NCI-H2081 (cell line): ENCODE measurements at places on chromosomes 16 and 17.

DNA sequence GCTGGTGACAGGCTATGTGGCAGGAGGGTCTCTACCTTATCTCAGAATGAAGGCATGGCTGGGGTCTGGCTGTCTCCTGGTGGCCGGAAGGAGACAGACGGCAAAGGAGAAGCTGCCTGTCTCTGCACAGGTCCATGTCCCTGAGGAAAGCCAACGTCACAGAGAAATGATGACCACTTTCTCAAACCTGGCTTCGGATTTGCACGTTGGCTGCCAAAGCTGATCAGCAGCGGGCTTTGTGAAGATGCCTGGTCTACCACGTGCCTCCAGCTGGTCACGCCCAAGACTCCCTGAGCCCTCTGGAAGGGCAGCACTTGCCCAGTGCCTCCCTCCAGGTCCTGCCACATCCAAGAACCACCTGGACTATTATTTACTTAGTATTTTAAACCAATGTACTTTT lies 8.4 kb downstream of the DEXI start:
- DNase-seq = no peak

- no peak for DNase-seq
Observed at GRCh38 chr16:30551781-30552180, 6.4 kb downstream of the ZNF764 start.

DNA sequence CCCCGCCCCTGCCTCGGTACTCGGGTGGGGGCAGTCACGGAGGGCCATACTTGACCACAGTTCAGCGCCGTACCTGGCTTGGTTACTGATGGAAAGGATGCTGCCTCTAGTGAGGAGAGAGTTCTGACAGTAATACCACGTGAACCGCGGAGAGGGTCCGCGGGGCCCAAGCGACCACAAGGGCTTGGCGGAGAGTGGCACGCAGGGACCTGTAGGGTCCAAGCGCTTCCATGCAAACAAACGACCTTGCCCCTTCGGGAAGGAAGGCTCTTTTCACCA lies 9.2 kb downstream of the KDM6B start:
- DNase-seq = no peak

DNA sequence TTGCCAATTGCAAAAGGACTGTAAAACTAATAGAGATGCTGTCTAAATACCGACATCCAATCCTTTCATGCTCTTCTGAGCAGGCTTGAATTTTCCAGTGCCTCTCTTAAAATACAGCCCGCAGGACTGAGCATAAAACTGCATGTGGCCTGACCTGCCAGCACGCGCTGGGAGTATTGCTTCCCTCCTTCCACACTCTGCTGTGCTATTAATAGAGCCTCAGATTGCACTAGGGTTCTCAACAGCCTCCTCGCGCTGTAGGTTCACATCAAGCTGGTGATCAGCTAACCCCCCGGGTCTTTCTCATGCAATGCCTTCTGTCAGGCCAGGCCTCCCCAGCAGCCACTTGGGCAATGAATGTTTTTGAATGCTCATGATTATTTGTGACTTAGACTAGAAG lies 14.2 kb upstream of the MSI2 start:
- no peak for DNase-seq

GRCh38 chr16:53501216-53501859 lies 1.7 kb downstream of the AKTIP start:
- DNase-seq = no peak

- no peak for DNase-seq
Observed at GRCh38 chr16:64864232-64864809, 257.5 kb downstream of the CDH11 start.

GRCh38 chr17:9240659-9241370 lies 219.5 kb downstream of the NTN1 start:
- no peak for DNase-seq

DNA sequence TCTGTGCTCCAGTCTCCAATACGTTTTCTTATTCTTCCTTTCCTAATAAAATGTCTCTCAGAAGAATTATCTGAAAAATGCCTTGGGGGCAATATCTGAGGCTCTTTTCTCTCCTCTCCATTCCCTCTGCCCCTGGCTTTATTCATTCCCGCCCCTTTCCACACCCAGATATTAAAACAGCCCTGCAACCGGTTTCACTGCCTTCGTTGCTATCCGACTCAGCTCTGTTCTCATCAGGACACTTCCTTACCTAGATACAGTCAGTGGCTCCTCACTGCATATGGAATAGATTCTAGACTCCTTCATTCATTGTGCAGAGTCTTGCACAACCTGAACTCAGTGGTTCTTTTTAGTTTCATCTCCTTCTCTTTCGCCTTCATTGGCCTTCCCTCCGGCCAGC lies 52.0 kb upstream of the TEKT3 start:
- no peak for DNase-seq

GRCh38 chr17:82901856-82902255 lies 62.0 kb upstream of the ZNF750 start:
- no peak for DNase-seq
